ENCODE measurements at places on chromosomes 1 and 21.

GRCh38 chr1:3678361-3679097, 26.2 kb downstream of the TP73 start:
- no peak for DNase-seq

DNA sequence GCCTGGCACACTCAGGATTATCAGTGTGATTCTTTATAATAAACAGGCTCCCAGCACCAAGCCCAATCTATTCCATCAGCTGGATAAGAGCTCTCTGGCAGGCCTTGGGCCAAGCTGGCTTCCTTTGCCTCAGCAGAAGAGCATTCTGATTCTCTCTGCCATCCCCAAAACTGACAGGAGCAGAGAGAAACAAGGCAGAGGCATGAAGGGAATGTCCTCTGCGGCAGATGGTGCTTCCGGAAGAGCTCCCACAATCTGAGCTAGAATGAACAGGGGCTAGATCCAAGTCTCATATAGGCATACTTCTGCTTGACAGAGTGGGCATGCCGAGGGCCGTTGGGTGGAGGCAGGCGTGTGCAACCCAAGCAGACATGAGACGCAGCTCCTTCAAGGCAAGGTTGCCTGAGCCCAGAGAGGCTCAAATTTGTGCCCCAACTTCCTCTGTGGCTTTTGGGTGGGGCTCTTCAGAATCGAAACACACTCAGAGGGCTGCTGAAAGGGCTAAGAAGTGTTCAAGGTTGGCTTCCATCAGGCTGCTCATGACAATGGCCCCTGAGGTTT, 4.0 kb downstream of the CAPN2 start:
- DNase-seq: peak; percentile 32

- DNase-seq: no peak
These were observed 27.3 kb upstream of the ACTA1 start for GRCh38 chr1:229461032-229461668.

- DNase-seq: peak; percentile 81
These were observed at the start of gene SDC3 for GRCh38 chr1:30908696-30909364. TSS of gene SDC3 (minus strand) at chr1:30908758. CDS start at chr1:30908586, 172 bp downstream.

DNA sequence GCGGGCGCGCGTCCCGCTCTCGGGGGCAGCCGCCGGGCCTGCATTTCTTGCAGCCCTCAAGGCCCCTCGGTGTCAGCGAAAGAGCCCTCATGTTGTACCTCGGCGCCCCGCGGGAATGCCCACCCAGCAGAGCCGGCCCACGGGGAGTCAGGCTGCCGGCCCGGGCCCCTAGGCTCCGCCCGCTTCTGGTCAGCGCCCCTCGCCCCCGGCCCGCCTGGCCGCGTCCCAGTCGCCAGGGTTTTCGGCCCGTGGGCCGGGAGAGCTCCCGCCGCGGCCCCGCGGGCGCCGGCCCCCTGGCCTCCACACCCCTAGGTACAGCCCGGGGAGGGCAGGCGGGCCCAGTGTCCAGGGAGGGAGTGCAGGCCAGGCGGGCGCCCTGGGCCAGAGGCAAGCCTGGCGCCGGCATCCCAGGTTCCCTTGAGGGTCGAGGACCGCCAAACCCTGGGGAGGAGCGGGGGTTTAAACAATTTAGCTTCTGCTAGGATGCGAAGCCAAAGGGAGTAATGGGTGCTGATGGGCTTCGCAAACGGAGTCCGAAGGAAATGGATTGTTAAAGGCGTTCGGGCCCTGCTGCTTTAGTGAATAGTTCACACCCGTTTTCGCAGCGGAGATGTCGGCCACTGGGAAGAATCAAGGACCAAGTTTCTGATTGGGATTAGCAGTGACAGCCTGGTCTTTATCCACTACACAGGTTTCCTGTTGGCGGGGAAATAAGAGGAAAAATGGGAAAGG, 486 bp upstream of the KCNA3 start:
- no peak for DNase-seq

GRCh38 chr1:37131281-37131680, 97.0 kb upstream of the GRIK3 start:
- no peak for DNase-seq
